ENCODE measurements at places on chromosomes 6 and 20.

DNA sequence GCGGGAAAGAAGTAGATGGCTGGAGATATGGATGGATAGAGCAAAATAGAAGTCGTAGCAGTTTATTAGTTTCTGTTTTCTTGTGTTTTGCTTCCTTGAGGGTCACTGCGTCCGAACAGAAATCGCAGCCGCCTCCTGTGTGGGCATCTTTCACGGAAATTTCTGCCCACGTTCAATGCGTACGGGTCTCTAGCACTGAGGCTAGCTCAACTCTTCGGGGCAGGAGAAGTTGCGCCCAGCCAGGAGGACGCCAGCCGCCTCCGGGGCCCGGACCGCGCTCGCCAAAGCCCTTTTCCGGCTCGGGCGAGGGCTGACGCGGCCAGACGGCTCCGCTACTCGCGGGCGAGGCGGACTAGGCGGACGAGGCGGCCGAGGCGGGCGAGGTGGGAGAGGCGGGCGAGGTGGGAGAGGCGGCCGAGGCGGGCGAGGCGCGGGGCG, 814 bp downstream of the TFAP2B start:
- no peak for DNase-seq

- DNase-seq: no peak
Observed at GRCh38 chr6:166438211-166438861, 55.6 kb upstream of the MPC1 start.

DNA sequence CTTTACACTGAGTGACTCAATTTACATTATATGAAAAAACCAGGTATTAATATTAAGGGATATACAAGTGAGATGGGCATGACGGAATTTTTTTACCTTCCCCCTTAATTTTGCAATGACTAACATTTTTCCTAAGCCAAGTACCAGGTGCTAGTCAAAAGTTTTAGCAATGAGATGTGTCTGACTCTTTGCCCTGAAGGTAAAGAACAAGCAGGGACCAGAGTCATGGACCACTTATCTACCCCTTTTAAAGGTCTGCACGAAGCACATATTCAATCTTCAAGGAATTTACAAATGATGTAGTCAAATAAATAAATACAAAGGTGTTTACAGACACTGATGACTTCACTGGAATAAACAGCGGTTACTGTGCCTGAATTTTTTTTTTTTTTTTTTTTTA, 1.4 kb downstream of the GLO1 start:
- no peak for DNase-seq

GRCh38 chr6:139751179-139751578, 376.7 kb upstream of the CITED2 start:
- DNase-seq: no peak

DNA sequence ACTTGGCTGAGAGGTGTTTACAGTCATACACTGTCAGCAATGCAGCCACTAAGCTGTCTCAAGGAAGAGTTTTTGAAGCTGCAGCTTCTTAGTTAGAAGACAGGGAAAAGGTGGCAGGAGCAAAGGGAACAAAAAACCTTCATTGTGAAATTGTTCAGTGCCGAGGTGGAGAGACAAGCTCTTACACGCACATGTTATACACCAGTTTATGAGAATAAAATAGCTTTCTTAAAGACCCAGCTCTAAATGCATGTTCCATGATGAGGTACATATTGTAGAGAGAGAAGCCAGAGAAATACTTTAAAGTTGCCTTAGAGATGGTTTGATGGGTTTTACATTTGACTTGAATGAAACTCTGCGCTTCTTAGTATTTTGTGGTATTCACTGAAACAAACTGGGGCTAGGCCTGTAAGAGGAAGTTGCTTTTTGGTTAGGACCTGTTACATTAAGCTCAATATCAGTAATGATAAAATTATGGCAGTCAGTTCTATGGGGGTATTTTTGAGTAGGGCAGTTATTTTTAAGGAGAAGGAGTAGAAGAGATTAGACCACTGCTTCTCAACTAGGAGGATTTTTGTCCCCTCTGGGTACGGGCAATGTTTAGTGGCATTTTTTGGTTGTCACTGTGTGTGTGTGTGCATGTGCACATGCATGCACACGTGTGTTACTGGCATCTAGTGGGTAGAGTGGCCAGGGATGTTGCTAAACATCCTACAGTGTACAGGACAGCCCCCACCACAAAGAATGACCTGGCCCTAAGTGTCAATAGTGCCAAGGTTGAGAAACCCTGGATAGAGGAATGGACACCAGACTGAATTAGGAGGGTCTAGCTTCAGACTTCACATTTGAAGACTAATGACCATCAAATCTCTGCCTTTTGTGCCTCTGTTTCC, 9.8 kb downstream of the NEDD9 start:
- DNase-seq: no peak

GRCh38 chr6:100186552-100186951, 192.5 kb upstream of the MCHR2 start:
- no peak for DNase-seq

GRCh38 chr6:119395192-119395591, 45.6 kb upstream of the MAN1A1 start:
- DNase-seq: no peak

GRCh38 chr20:36010076-36010475, 41.7 kb downstream of the CNBD2 start:
- no peak for DNase-seq

- DNase-seq: no peak
Observed at GRCh38 chr6:12505486-12505885, 211.1 kb upstream of the PHACTR1 start.

DNA sequence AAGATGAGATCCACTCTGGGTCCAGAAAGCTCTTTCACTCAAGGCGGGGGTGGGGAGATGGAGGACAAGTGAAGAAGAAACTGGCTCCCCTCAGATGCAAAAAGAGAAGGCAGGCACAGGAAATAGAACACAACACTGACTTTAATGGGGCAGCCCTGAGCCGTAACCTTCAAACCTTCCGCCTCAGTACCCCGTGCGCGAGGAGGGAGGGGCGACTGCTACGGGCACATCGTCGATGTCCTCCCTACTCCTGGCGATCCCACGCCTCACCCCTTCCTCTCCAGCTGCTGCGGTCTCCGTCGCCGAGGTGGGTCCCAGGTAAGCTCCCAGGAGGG, 3.9 kb downstream of the SPEF1 start:
- DNase-seq: no peak

DNA sequence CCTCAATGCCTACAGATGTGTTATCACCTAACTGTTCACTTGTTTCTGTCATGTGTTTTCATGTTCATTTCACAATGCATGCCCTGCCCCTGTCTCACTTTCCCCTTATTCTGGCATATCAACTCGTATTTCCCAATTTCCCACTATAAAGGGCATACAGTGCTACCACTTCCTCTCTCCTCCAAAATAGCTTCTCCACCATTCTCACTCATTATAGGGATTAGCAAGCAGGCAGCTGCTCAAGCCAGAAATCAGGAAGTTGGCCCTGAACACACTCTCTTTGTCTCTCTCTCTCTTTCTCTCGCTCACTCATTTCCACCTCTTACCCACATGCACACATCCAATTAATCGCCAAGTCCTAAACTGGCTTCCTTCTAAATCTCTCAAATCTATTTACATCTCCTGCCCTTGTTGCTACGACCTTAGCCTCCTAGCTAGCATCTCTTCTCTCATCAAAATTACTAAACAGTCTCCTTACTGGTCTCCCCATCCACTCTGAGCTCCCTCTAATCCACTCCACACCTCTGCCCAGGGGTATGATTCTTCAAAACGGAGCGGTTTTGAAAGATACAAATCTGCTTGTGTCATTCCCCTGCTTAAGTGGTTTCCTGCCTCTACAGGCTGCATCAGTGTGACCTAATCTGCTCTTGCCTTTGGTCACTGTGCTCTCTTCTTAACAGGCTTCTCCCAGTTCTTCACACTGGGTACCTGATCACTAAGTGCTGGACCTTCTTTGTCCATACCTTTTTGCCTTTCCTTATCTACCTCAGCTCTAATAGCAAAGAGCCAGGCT, 196.2 kb downstream of the BTBD9 start:
- DNase-seq: peak; percentile 8

- no peak for DNase-seq
Observed at GRCh38 chr20:13428684-13429083, 207.6 kb downstream of the ISM1 start.

DNA sequence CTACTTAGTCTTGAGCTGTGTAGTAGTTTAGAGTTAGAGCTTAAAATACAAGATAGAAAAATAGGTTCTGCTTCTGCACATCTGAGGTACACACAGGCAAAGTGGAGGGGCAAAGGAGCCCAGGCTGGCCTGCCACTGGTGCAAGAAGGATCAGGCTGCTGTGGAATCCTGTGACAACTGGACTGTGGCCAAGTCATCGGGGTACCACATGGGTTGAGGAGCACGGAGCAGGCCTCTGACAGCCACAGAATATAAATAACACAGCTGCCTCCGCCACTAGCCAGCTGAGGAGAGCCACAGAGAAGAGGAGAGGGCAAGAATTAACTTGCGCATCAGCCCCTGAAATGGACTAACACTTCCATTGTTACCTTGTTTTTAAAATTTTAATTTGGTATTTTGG, 206.0 kb upstream of the MARCKS start:
- no peak for DNase-seq

GRCh38 chr6:47097092-47097945, 55.2 kb upstream of the ADGRF1 start:
- peak; percentile 53 for DNase-seq

DNA sequence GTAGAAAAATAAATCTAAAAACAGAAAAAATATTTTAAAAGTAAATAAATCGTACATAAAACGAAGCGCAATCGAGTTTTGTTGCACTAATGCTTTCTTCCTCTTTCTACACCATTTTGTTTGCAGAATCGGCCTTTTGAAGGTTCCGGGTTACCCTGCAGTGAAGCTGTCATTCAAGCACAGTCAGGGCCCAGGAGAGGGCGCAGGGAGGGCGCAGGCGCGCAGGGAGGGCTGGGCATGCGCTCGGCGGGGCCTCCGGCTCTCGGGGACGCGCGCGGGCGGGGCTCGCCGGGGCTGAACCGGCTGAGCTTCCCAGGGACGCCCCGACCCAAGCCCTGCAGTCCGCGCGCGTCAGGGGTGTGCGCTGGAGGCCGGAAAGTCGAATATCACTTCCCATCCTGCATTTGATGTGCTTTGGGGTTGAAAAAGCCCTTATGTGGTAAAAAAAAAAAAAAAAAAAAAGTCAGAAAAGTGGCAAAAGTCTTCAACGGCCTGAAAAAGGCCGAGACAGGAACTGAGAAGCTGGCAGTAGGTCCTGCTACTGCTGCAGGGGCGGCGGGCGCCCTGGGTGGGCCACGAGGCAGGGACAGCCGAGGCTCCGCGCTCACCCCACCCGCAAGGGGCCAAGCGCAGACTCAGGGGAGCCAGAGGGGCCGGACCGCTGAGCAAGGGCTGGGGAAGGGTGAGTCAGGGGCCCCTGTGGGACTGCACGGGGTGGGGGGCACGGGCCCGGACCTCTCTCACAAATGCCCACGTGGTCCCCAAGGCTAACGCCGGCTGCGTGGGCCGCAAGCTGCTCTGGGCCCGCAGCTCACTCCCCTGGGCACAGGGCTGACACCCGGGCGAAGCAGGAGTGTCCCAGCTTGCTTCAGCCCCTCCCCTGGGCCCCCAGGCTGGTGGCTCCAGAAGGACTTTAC, 40.5 kb downstream of the THBS2 start:
- DNase-seq: peak; percentile 86

DNA sequence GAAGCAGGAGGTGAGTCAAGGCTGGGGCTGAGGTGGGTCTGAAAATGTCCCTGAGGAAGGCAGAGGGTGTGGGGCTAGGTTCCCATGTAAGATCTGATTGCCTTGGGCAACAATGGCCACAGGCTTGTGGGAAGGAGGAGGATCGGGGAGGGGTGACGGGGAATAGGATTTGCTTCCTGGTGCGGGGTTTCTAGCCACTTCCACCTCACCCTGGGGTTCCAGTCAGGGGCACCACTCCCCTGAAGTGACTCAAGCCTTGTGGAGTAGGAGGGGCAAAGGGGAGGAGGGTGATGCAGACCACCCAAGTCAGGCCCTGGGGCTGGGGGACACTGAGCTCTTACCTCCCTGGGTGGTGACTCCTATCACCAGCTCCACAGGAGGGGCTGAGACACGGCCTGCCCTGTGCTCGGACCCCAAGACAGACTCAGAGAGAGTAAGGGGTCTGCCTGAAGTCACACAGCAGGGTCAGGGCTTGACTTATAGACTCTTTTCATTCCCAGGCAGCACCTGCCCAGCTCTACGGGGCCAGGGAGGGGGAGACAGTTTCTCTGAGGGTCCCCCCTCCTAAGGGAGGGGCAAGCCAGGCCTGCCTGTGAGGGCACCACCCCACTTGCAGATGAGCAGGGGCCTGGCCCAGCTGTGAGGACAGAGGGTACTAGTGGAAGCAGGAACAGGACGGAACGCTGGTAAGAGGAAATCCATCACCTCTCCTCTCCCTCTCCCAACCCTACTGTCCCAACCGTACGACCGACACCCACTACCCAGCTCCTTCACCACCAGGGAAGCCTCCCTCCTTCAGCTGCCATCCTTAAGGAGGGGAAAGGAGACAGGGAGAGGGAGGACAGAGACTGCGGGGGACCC, 12.4 kb upstream of the SPDEF start:
- no peak for DNase-seq

DNA sequence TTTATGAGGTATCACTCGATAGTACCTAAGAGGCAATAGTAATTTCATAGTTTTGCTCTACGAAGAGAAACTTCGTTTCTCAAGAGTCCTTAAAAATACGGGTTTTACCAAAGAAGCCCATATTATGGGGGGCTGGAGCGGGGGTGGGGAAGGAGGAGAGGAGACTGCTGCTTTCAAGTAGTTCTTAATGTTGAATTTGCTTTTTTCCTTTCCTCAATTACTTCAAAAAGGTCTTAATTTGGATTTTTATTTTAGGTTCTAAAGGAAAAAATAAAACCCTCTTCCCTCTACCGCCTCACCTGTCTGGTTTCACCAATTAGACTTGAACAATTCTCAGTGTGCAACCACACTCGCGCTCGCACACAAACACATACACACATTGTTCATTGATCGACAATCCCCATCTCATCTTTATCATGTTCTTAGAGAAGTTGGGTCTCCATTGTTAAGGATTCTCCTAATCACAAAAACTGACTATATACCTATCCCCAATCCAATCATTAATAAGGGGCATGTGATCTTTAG, 97.2 kb downstream of the HFE start:
- DNase-seq: no peak

GRCh38 chr6:2666906-2667575, 83.7 kb downstream of the MYLK4 start:
- DNase-seq: no peak

GRCh38 chr6:811831-812230, 118.9 kb upstream of the EXOC2 start:
- DNase-seq: no peak

DNA sequence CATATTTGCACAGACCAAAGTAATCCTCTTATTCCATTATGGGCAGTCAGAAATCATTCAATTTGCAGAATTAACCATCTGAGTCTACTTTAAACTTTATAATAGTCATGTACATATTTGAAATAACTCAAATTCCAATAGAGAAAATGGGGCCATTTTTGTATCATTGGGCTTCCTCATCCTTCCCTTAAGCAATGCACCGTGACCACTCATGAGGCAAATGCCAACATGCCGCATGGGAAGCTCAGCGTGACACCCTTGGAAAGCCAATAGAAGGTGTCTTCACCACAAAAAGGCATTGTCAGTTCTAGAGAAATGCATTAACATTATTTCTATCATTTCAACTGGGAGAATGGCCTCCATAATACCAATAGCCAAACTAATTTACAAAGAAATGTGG, 38.5 kb downstream of the SIM1 start:
- DNase-seq: no peak

- no peak for DNase-seq
Observed at GRCh38 chr6:11805259-11806053, 26.9 kb upstream of the ADTRP start.

- DNase-seq: peak; percentile 48
Observed at GRCh38 chr20:36666181-36666740, 20.3 kb upstream of the SLA2 start.

GRCh38 chr6:138598562-138599173, 99.4 kb upstream of the NHSL1 start:
- no peak for DNase-seq

GRCh38 chr20:944148-944547, 28.0 kb upstream of the ANGPT4 start:
- no peak for DNase-seq

Measured in erythroblast (primary cell).